ENCODE measurements at places on chromosomes 6 and 20.

GRCh38 chr6:96742702-96743101 is 94.6 kb downstream of the GPR63 start:
- DNase-seq, result no peak

DNA sequence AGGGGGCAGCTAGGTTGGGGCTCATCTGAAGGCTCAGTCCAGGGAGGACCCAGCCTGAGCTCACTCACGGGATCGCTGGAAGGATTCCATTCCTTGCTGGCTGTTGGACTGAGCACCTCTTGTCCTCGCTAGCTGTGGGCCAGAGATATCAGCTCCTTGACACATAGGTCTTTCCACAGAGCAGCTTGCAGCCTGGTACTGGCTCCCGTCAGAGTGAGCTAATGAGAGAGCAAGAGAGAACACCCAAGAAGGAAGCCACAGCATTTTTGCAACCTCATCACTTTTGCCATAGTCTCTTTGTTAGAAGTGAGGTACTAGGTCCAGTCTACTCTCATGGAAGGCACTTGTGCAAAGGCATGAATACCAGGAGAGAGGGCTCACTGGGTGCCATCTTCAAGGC is 179.9 kb downstream of the CDC5L start:
- no peak for DNase-seq

DNA sequence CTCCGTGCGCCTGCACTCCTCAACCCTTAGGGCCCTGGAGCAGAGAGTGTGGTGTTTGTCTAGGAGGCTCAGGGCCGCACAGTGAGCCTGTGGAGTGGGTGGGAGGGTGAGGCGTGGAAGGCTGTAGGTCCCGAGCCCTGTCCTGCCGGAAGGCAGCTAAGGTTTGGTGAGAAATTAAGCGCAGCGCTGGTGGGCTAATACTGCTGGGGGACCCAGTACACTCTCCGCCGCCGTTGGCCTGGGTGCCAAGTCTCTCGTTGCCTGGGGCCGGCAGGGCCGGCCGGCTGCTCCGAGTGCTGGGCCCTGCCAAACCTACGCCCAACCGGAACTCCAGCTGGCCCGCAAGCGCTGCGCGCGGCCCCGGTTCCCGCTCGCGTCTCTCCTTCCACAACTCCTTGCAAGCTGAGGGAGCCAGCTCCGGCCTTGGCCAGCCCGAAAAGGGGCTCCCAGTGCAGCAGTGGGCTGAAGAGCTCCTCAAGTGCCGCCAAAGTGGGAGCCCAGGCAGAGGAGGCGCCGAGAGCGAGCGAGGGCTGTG is 40.4 kb upstream of the MCUR1 start:
- no peak for DNase-seq

DNA sequence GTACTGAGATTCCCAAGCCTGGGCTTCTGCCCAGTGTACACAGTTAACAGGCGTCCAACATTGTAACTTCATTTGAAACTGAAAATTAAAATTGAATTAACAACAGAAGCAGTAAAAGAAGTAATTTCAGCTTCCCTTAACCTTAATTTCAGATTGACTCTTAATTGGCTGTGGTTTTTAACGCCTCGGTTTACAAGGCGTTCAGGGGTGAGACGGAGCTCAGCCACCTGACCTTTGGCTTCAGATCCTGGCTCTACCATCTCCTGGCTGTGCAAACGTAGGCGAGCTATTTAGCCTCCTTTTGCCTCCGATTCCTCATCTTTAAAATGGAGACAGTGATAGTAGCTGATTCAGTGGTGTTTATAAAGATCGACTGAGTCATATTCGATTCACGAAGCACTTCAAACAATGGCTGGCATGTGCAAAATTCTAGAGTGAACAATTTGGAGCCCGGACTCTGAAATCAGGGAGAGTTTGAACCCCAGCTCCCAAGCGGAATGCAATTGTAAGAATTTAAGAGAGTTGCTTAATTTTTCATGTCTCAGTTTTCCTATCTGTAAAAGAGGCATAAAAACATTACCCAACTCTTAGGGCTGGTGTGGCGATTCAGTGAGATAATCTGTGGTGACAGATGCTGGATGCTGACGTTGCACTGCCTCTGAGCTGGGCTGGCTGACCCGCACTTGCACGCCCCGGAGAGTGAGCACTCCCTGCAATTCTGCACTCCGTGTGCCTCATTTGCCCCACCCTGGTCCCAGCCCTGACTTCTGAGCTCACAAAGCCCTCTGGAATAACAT is 23.5 kb upstream of the OCSTAMP start:
- DNase-seq, result no peak

DNA sequence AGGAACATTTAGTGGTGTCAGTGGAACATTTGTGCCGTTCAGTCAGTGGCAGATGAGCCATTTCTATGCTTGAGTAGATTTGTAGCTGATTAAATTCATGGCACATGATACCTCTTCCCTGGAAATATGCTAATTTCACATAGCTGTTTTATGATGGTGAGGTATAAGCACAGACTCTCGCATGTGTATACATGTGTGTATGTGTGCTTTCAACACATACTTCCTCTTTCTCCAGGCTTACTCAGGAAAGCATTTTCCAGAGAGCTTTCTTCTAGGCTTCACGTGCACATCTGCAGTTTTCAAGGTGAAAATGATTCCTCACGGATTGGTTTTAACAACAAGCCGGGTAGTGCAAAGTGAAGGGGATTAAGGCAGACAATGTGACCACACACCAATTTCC is 396.5 kb downstream of the HDGFL1 start:
- no peak for DNase-seq

- no peak for DNase-seq
Measured at GRCh38 chr6:132973514-132973993, 159.2 kb downstream of the RPS12 start.

DNA sequence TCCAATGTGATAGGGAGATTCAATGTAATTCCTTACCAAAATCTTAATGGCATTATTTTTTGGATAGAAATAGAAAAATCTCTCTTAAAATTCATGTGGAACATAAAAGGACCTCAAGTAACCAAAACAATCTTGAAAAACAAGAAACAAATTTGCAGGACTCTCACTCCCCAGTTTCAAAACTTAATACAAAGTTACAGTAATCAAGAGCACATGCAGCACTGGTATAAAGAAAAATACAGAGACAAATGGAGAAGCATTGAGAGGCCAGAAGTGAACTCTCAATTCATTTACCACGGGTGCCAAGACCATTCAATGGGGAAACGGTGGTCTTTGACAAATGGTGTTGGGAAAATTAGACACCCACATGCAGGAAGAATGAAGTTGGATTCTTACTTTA is 7.8 kb upstream of the TSBP1 start:
- no peak for DNase-seq

GRCh38 chr20:57872816-57873409 is 163.1 kb upstream of the PMEPA1 start:
- no peak for DNase-seq

- DNase-seq, result no peak
Measured at GRCh38 chr6:151693366-151693765, 114.1 kb upstream of the ESR1 start.

DNA sequence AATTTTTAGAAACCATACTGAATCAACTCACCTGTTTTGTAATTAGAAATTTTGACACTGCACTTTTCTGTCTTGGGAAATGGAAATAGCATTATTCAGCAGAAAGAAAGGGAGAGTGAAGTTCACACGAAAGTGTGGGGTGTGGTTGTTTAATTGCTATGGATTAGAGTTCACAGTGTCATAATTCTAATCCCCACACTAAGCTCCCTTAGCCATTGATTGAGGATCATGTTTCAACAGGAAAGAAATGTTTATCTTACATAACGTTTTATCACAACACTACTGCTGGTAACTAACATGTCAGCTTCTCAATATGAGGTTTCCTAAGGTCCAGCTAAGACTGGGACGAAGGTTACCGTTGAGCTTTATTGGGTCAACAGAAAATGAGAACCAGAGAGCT is 31.4 kb upstream of the GSTA5 start:
- no peak for DNase-seq

DNA sequence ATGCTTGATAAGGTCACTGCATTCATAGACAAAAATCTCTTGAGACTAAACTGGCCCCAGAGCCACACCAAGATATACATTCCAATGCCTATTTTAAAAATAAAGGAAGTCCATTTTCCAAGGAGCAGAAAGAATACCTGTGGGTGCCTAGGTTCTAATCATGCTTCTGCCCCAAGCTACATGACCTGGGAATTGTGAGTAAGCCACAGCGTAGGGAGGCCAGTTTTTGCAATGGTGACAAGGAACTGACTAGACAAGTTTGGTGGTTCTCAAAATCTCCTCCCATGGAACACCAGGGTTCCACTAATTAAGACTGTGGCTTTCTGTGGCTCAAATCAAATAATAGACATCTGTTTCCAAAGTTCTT is 83.3 kb downstream of the GMDS start:
- no peak for DNase-seq

- no peak for DNase-seq
Measured at GRCh38 chr6:113875470-113875869, 18.3 kb downstream of the MARCKS start.

- no peak for DNase-seq
Measured at GRCh38 chr20:23643659-23644058, 5.9 kb upstream of the CST3 start.

GRCh38 chr6:81683912-81684311 is 68.6 kb downstream of the TENT5A start:
- no peak for DNase-seq

DNA sequence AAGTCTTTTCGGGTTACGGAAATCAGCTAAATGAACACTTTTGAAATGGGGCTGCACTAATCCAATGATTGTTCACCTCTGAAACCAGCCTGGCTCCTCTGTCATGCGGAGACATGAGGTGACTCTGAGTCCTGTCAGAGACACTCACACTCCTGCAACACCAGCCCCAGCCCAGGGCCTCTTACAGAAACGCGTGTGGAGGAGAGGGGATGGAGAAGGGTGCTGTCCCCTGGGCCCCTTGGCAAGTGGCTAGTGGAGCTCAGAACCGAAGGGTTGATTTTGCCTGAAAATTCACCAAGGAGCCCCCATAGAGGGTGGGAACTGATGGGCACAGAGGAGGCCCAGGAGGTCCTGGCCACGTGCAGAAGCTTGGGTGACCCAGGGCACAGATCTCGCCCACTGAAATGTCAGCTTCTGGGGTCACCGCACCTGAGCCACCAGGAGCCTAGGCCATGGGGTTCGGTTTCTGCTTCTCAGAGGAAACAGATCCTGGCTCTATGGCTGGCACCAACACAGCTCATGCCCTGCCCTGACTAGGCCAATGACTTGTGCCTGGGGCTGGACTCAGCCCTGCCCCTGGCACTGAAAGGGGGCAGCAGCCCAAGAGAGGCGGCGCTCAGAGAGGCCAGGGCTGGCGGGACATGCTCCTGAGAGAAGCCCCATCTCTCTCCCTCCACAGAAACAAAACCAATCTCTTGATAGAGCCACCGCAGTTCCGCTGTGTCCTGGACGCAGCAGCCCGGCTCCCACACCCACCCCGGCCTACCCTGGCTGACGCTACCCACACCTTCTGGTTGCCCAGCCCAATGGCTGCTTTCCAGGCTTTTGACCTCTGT is 144.7 kb downstream of the ERMARD start:
- no peak for DNase-seq

GRCh38 chr20:1301031-1301529 is 27.9 kb downstream of the SDCBP2 start:
- peak; percentile 33 for DNase-seq

GRCh38 chr6:74050921-74051320 is 354.9 kb downstream of the CD109 start:
- DNase-seq, result no peak

GRCh38 chr6:111361648-111362047 is 121.4 kb downstream of the REV3L start:
- DNase-seq, result no peak

DNA sequence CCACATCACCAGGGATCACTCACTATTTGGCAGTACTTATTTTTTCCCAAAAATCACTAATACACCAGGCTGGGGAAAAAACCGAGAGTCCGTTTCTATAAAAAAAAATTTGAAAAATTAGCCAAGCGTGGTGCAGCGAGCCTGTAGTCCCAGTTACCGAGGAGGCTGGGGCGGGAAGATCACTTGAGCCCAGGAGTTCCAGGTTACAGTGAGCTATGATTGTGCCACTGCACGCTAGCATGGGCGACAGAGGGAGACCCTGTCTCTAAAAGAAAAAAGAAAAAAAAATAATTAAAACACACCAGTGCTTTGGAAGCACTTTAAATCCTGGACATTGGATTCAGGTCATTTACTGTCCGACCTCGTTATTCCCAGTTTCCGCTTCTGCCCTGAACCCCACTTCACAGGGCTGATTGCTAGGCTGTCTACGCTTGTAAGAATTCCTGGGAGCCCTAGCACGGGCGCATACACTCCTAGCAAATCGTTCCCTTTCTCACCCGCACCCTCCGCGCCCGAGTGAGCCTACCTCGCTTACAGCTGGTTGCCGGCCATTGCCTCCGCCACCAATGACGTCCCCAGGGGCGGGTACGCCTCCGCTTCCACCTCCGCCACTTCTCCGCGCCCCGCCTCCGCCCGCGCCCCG is at the start of gene TPMT:
TPMT (minus strand) TSS at position 571 of the 643 bp plus-strand sequence. CDS start 5,950 bp downstream, outside the sequence.
- no peak for DNase-seq

GRCh38 chr6:154847318-154847717 is 114.1 kb downstream of the SCAF8 start:
- no peak for DNase-seq

- no peak for DNase-seq
Measured at GRCh38 chr6:94041945-94042709, 622.8 kb upstream of the EPHA7 start.

- DNase-seq, result no peak
Measured at GRCh38 chr20:14481863-14482262, 144.5 kb upstream of the FLRT3 start.

DNA sequence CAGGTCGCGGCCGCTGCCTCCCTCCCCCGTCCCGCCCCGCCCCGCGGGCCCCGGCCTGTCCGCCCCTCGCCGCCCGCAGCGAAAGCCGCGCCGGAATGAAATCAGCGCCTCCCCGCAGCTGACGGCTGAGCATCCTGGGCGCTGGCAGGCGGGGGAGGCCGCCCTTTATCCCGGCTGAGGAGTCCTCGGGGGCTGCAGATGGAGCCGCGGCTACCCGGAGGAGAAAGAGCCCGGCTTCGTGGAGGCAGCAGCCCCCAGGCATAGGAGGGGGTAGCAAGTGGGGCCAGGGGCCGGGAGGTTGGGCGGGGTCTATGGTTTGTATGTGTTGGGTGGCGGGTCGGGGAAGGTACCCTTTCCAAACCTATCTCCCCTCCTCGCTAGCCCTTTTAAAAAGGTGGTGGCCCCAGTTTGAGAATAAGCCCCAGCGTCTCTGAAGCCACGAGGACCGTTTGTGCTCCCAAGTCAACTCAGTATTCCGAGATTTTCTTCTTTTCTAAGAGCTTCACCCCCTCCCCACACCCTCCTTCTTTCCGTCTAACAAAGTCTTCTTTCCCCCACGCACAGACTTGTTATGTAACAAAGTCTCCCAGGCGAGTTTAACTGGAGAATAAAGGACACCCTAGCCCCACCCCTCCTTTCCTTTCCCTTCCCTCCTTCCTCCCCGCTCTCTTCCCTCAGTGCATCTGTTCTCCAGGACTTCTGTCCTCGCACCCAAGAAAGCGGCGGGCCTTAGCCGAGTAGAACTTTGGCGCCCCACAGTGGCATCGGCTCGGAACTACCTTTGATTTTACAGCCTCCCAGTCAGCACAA is 11.0 kb downstream of the POU3F2 start:
- DNase-seq, result peak; percentile 36

DNA sequence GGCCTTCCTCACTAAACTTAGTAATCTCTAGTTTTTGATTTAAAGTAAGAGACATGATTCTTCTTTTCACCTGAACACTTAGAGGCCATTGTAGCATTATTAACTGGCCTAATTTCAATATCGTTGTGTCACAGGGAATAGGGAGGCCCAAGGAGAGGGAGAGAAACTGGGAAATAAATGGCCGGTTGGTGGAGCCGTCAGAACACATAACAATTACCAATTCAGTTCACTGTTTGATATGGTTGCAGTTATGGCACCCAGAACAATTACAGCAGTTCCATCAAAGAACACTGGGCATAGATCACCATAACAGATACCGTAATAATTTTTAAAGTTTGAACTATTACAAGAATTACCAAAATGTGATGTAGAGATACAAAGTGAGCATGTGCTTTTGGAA is 9.1 kb upstream of the GLYATL3 start:
- no peak for DNase-seq

Measured in activated CD8-positive, alpha-beta memory T cell treated with anti-CD3 and anti-CD28 coated beads for 4 hours (primary cell).